ENCODE measurements at places on chromosomes 5 and 9.

DNA sequence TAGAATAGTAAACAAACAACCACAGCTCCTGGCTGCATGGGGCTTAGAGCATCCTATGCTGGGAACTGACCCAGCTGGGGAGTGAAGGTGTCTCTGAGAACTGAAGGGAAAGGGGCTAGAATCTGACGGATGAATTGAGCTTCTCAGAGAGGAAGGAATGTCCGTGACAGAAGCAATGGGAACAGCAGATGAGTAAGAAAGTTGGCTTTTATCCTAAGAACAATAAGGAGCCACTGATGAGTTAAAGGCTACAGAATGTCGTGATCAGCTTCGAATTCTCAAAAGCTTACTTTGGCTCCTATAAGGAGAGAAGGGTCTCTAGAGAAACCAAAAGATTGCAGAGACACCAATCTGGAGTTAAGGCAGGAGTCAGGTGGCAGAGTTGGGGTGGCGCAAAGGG, 52.6 kb downstream of the EBF1 start:
- ATAC-seq, result no peak

DNA sequence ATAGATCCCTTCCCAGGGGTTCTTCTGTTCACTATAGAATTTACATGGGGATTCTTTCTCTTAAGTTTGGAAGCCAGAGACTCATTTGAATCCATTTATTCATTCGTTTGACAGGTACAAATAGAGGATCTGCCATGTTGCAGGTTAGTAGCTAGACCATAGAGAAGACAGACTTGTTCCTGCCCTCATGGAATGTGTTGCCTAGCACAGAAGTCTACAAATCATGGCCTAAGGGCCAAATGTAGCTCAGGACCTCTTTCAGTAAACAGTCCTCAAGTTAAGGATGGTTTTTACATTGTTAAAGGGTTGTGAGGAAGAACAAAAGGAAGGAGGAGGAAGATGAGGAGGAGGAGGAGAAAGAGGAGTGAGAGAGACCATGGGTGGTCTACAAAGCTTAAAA, 114.7 kb upstream of the SLC44A1 start:
- ATAC-seq, result no peak

- ATAC-seq, result peak; percentile 71
These were observed at the start of gene SPACA9 for GRCh38 chr9:132878695-132879456. Gene SPACA9, plus strand, starts transcription at chr9:132878898. Its CDS starts 5,050 bp downstream, at chr9:132883948.

GRCh38 chr5:154783774-154784460, 28.7 kb downstream of the LARP1 start:
- ATAC-seq, result peak; percentile 14

GRCh38 chr5:62568800-62569432, 9.7 kb upstream of the LRRC70 start:
- ATAC-seq, result no peak

DNA sequence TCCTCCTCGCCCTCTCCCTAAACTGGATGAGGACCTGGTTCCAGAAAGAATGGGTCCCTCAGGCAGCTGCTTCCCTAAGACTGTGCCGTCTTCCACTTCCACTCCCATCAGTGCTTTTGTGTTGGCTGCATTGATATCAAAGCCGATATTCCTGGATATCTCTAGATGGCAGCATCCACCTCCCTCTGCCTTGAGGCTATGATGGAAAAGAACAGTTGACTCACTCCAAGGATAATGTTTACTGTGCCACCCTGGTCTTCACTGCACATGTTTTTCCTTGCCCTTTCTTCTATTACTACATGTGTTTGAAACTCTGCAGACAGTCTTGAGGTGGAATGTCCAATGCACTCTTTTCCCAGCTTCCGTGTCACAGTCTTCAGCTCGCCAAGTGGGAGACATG, 211.6 kb downstream of the MAST4 start:
- peak; percentile 91 for ATAC-seq
